Natural killer cell (primary cell): ENCODE measurements at places on chromosomes 5 and 9.

- no peak for DNase-seq
These were observed 137.9 kb upstream of the TRIM32 start for GRCh38 chr9:116549061-116549664.

DNA sequence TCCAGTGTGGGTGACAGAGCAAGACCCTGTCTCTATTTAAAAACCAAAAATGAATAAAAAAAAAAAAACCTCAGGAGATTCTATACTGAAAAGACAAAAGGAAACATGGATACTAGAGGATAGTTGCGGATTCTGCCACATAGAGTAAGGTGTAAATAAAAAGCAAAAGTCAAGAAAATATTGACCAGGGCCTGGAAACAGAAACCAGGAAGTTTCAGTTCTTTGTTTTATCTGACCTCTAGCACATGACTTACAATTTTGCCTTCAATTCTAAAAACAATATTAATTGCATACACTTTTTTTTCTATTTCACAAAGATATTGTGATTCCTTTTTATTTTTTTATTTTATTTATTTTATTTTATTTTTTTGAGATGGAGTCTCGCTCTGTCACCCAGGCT is 96.2 kb upstream of the NMUR2 start:
- DNase-seq = no peak

GRCh38 chr9:73497796-73498195 is 346.1 kb downstream of the ANXA1 start:
- DNase-seq = no peak

DNA sequence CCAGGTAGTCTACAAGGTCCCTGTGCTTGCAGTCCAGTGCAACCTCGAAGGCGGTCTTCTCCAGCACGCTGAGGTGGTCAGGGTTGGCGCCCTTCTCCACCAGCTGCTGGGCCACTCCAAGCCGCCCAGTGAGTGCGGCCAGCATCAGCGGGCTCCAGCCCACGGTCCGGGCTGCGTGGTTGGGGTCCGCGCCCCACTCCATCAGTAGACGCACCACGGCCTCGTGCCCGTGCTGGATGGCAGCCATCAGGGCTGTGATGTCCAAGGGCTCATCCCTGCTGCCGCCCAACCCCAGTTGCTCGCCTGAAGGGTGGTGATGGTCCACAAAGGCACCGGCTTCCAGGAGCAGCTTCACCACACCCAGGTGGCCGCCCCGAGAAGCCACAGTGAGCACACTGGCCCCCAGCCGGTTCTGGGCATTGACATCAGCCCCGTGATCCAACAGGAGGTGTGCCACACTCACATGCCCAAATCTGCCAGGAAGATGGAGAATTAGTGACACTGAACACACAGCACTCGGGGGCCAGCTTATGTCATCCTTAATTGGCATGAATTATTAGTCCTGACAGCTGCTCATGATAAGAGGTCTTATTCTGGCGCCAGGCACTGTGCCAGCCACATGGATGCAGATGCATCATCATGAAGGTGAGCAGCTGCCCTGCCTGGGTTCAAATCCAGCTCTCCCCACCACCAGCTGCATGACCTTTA is 6.1 kb downstream of the ANKS6 start:
- DNase-seq = no peak
